ENCODE measurements at places on chromosomes 12 and 14.

DNA sequence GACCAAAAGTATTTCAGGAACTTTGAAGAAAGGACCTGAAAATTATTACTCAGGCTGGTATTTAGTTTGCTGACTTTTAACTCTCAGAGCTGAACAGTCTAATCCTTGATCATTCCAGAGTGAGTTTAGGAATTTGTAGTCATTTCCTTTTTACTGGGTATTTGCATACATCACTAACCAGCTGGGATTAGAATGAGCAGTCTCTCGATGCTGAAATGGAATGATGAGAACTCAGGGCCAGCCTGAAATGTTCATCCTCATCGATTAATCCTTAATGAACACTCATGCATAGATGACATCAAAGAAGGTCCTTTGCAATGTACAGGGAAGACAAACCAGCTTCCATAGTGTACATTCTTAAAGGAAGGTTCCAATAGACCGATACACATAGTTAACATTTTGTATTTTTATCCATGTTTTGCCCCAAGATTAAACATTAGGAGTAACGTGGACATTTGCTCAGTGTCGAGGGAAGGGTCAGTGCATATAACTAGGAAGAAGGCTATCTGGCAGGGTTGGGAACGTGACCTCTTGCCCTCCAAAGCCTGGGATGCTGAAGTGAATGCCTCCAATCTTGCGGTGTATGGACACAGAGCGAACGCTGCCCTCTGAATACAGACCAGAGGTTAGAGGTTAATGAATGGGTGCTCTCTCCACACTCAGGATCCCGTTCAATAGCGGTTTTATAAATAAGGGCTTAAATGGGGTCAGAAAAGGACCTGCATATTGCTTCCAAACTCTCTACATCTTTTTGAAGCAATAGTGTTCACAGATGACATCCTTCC is 14.5 kb downstream of the FBXL14 start:
- no peak for DNase-seq

DNA sequence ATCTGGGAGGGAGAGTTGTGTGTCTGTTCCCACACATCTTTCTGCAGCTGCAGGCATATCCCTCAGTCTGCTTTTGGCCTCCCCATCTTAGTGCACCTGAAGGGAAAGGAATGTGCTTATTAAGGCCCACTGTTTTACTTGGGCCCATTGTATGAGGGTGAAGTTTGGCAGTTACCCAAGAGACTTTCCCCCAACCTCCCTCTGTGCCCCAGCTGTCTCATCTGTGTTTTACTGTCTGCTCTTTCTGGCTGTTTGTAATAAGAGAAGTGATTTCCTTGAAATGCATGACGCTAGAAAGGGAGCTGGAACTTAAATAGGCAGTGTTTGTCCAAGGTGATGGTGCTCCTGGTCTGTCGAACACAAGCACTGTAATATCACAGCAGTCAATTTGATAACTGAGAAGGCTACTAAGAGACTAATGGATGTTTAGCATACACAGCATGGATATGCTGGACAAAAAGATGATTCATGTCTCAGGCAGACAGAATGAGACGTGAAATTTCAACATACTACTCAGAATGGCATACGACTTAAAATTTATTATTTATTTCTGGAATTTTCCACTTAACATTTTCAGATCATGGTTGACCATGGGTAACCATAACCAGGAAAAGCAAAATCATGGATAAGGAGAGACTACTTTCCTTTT is 43.6 kb downstream of the FSCB start:
- no peak for DNase-seq

DNA sequence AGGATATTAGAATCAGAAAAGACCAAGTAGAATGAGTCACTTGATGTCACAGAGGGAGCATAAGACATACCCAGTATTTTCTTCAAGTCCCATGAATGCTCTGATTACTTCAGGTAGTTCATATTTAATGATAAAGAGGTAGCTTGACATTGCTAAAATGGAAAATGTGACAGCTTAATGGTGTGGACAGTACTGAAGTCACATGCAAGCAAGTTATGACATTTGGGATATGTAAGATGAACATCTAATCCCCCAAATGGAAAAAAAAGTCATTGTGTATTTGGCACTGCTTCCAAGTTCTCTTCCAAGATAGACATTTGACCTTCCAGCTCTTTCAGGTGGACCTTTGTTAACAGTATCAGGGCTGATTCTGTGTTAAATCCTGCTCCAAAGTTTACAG is 45.9 kb downstream of the SLC38A4 start:
- no peak for DNase-seq

DNA sequence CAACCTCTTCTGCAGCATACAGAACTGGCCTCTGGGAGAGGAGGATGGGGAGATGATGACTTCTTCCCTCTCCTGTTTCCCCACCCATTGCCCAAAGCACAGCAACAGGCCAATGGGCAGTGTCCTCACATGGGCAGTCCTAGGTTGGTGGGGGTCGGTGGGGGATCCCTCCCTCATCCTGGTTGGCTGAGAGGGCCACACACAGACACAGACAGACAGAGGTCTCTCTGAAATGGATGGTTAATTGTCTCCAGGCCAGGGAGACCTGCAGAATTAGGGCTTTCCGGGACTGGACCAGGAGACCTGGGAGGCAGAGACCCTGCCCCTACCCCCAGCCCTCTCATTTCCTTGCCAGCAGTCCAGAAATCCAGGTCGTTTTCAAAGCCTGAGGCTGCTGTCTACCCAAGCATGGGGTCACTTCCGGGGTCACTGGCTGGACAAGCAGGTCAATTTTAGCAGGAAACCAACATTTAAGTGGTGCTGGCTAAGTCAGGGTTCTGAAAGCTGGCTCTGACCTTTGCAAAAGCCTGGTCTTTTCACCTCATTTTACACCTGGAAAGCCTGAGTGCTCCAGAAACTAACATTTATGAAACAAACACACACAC is 48.6 kb upstream of the TBX3 start:
- no peak for DNase-seq

DNA sequence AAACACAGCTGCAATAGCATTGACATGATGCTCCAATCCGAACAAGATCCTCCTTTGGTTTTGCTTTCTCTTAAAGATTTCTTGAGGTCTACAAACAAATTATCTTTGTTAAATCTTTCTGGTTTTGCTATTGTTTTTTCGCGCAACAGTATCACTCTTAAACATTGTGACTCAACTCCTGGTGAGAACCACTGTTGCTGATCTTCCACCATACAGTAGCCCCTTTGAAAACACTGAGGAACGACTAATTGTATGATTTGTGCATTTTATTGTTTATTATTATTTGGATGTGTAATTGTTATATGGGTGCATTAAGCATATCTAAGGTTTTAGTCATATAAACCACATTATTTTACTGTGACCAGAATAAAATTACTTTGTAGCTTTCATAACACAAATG is 282.8 kb downstream of the EGLN3 start:
- DNase-seq: no peak

DNA sequence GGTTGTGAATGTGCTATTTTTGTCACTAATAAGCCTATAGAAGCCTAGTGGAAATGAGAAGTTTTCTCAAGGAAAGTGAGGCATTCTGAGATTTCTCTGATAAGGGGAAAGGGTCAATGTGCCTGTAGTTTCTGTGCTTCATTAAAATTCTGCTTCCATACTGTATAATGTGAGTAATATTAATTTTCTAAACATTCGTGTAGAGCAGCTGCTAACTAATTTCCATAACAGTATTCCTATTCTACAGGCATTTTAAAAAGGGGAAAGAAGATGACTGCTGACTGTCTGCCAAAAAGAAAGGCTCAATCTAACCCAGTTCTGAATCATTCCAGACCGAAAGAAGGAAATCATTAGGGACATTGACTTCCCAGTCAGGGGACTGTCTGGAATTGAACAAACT is 293.3 kb upstream of the TMPO start:
- DNase-seq: no peak

- no peak for DNase-seq
Observed at GRCh38 chr12:2892246-2892645, 1.6 kb downstream of the TULP3 start.

DNA sequence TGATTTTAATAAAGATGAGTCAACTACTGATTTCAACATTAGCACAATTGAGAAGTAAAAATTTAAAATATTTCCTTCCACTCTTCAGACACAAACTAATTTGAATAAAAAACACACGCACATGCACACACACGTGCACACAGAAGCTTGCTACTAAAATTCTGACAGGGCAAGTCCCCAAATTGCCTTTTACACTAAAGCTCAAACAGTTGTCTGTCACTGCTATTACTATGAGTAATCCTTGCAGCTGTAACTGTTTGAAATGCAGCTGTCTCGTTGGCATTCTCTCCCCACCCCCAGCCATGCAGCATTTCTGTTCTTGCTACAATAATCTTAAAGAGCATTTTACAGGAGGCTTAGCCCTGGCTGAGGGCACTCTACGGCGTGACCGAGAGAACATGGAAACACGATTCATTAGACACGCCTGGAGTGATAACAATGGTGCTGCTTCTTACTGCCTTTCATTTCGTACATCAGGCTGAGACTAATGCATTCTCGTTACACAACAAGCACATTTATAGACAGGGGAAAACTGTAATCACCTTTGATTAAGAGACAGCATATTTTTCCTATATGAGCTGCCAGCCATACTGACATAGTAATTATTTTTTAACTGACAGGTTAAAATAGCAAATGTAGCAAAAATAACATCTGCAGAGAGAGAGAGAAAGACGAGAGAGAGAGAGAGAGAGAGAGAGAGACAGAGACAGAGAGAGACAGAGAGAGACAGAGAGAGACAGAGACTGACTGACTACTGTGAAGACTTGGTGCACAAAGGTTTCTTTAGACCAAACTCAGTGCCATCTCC is 153.8 kb downstream of the MED13L start:
- DNase-seq: peak; percentile 42

DNA sequence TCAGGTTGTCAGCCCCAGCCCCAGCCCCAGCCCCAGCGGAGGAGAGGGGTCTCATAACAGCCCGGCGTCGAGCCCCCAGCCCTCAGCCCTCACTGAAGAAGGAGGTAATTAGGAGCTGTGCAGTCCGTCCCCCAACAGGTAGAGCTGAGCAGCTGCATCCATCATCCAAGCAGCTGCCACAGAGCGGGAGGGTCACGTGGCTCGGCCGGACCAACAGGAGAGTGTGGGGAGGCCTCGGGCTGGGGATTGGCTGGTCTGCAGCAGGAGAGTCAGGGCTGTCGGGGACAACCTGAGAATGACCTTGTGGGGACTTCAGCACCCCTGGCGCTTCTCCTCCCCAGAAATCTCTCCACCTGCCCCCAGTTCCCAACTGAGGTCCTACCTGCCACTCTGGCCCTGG is 29.6 kb downstream of the SMUG1 start:
- no peak for DNase-seq

DNA sequence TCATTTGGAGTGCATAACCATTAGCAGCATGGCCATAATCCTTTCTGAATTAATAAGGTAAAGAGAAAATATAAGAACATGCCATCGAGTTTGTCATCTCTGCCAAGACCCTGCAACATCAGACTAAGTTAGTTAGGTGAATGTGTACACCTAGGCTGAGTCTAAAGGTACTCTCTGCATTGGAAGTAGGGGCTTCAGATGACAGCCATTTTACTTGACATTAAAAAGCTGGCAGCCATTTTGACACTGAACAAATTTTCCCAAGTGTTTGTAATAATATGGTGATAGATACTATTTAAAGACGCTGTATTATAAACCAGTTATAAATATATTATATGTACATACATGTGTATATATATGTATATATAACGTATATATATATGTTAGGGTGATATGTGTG is 79.0 kb downstream of the SUDS3 start:
- DNase-seq: no peak

DNA sequence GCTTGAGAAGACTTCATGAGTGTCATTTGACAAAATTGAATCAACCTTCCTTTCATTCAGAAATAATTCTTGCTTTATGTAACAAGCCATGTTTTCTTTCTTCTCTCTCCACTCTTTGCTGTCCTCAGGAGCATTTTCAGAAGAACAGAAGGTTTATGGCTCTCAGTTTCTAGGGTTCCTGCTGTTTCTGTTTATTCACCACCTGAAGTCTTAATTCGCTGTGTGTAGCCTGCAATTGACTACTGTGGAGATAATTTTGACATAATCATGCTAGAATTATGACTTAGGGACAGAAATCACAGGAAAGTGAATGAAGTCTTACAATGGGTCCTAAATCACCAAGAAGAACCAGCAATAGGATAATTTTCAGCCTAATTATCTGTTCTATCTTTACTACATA is 7.2 kb upstream of the PLEKHG7 start:
- no peak for DNase-seq

- no peak for DNase-seq
Observed at GRCh38 chr14:78758333-78758732, 588.2 kb downstream of the NRXN3 start.

DNA sequence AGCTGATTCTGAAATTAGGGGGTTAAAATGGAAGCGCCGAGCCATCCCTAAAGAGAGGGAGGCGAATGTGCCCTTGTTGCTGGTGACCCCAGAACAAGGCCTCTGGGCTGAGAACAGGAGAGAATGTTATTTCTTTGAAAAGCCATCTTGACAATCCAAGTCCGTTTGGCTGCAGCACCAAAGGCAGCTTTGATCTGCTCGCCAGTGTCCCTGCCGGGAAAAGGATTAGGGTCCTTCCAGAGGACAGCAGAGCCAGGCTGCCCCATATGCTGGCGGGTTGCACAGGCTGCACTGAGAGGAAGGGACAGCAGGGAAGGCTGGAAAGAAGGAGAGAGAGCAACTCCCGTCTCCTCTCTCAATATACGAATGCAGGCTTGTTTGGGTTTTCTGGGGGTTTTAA is 141.7 kb downstream of the TMEM132C start:
- DNase-seq: no peak

- no peak for DNase-seq
Observed at GRCh38 chr12:55965941-55966407, at the start of gene PMEL. Gene PMEL, minus strand, starts transcription at chr12:55966042. Its CDS starts 31 bp downstream, at chr12:55966011.

DNA sequence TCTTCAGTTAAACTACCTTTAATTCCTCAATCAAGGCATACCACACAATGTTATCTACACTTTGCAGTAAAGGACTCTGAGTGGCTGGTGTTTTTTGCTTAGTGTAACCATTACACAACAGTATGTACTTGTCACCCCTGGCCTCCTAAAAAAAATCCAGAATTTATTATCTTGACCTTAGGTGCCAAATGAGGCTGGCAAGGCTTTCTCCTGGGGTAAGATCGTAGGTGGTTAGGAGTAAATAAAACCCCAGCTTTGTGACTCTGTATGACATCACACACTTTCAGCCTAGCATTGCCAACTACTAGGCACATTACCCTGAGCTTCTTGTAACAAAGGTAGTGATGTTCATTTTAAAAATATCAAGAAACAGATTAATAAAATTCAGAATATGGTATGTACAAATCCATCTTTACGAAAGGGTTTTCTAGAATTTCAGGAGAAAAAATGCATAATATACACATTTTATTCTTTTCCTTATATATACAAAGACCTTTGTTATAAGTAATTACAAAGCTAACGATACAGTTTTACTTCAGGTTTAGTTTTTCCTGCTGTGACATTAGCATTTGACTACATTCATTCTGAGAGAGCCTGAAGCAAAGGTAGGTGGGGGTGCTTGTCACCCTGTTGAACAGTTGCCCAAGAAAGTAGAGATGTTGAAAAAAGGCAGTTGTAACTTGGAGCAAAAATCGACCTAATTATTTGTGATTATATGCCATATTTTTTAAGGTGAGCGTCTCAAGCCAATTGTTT is 13.5 kb downstream of the TCL1A start:
- DNase-seq: no peak

GRCh38 chr12:75087654-75088053 is 122.0 kb downstream of the KCNC2 start:
- DNase-seq: no peak

- no peak for DNase-seq
Observed at GRCh38 chr12:46237371-46238045, 31.3 kb downstream of the SLC38A1 start.

Data from stimulated activated CD4-positive, alpha-beta T cell treated with anti-CD3 and anti-CD28 coated beads, Interleukin-4, amount 100 ng/mL, for 4 hours (primary cell).